Karpas-422 (cell line): ENCODE measurements at places on chromosomes 16 and 17.

- DNase-seq: peak; percentile 68
Measured at GRCh38 chr17:37570527-37571093, 38.6 kb downstream of the SYNRG start.

GRCh38 chr16:57234707-57235092, 10.4 kb upstream of the ARL2BP start:
- DNase-seq: no peak

GRCh38 chr16:66130296-66130905, 236.1 kb upstream of the CDH5 start:
- DNase-seq: peak; percentile 20

GRCh38 chr17:935485-935884, 44.1 kb downstream of the NXN start:
- no peak for DNase-seq

DNA sequence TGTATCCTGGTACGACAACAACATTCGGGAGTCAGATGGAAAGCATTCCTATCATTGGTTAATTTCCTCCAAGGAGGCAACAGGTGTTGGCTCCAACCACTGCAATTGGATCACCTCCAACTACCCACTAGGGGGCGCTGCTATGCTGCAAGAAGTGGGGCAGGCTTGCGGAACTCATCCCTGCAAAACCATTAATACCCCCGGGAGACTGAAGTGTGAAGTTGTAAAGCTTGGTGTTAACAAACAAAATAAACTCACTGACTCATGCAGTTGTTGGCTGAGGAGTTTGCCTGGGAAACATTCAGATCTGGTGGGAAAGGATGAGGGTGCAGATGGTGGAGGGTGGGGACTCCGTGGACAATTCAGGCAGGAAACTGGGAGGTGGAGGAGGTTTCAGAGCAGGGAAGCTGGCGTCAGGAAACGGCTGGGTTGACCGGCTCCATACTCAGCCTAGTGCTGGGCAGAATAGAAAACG, 84.9 kb downstream of the HS3ST2 start:
- DNase-seq: peak; percentile 89

DNA sequence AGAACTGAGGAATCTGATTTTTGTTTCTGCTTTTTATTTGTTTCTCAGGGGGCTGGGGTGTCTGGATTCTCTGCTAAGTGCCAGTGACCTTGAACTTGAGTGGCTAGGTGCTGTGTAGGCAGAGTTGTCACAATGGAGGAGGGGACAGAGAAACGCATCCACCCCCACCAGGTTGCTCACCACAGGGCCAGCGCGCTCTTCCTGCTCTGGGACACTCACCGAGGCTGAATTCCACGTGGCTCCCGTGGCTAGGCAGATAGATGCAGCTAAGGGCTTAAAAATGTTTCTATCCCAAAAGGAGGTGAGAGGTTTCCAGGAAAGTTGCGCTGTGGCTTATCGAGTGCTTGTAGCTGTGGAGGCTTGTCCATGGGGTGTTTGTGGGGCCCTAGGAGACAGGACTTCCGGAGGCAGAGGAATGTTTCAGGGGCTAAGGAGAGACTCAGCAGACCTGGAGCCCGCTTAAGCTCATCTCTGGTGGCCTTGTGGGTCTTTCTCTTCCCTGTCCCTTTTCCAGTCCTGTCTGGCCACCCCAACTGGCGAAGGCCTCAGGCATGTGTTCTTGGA, 36.8 kb downstream of the ADCY7 start:
- no peak for DNase-seq

GRCh38 chr17:48211011-48211410, 103.4 kb downstream of the SNX11 start:
- no peak for DNase-seq

DNA sequence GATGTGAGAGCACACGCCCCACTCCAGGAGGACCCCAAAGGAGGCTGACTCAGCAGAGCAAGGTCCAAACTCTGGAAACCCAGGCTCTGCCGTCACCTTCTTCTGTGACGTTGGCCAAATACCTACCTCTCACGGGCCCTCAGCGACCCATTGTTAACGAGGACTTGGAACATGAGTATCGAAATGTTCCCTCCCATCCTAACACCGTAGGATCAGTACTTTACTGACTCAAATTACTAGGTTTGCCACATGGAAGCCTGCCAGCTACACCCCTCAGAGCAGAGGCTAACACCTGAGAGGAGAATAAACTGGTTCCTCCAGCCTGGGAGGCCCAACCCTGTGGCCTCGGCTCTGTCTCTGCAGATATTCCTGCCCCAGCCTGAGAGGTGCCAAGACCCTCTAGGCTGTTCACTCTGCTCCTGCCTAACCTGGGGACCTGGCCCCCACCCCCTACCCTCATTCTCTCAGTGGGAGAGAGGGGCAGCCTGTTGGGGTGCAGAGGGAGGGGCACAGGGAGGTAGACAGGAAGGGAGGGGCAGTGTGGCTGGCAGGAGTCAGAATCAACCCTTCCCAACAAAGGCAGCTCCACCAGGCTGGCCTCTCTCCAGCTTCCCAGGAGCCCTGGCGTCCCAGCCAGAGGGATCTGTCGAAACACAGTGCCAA, 4.4 kb downstream of the PITPNM3 start:
- DNase-seq: no peak

GRCh38 chr17:4527566-4528125, 27.5 kb downstream of the MYBBP1A start:
- no peak for DNase-seq

DNA sequence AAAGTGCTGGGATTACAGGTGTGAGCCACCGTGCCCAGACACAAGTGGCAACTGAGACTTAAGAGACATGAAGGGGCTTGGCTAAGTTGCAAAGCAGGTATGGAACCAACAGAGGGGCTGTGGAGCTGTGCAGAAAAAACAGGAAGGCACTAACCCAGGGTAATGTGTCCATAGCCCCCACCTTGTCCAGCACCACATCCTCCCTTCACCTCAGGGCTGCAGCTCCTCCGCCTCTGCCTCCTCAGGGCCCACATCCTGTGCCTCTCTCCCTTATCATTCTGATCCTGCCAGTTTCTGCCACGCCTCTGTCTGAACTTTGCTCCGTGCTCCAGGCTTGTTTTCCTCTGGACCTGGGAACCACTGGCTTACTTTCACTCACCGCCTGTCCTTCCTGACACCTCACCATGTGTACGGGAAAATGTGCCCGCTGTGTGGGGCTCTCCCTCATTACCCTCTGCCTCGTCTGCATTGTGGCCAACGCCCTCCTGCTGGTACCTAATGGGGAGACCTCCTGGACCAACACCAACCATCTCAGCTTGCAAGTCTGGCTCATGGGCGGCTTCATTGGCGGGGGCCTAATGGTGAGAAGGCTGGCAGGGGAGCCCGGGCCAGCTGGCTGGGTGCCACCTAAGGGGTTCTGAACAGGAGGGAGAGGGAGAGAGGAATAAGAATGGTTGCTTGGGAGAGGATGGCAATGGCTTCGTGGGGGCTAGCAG, at the start of gene TM4SF5:
Gene TM4SF5, plus strand, starts transcription at position 368 of the 716 bp plus-strand sequence. Its CDS starts 37 bp downstream, at position 405.
- DNase-seq: no peak

DNA sequence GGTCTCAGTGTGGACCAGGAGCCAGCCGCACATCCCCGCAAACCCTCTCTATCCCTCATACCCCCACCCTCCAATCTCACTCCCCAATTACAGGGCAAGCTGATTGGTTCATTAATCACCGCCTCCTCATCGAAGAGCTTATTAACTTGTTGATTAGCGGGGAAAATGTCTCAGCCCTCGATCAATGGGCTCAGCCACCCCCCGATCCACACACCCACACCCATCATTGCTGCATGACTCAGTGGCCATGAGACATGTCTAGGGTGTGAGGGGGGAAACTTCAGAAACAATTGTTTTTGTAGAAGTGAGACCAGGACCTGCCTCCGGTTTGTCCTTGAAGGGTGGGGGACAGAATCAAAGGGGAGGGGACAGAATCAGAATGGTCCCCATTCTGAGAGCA, 2.5 kb upstream of the PYY start:
- DNase-seq: no peak

DNA sequence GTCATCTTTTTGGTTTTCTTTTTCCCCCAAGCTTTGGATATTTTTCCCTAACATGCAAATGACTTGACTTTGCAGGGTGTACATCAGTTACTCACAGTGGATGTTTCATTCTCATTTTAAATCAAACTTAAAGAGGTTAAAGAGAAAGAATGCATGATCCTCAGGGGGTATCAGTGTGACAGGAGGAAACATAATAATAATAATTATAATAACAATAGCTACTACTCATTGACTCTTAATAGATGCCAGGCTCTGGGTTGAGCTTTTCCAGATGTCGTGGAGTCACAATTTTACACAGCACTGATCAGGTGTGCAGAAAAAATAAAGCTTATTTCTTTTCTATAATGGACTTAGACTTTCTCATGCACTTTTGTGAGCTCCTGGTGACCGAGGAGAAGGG, 157.2 kb upstream of the CACNG3 start:
- no peak for DNase-seq

GRCh38 chr17:62405451-62405850, 18.2 kb upstream of the METTL2A start:
- DNase-seq: no peak

DNA sequence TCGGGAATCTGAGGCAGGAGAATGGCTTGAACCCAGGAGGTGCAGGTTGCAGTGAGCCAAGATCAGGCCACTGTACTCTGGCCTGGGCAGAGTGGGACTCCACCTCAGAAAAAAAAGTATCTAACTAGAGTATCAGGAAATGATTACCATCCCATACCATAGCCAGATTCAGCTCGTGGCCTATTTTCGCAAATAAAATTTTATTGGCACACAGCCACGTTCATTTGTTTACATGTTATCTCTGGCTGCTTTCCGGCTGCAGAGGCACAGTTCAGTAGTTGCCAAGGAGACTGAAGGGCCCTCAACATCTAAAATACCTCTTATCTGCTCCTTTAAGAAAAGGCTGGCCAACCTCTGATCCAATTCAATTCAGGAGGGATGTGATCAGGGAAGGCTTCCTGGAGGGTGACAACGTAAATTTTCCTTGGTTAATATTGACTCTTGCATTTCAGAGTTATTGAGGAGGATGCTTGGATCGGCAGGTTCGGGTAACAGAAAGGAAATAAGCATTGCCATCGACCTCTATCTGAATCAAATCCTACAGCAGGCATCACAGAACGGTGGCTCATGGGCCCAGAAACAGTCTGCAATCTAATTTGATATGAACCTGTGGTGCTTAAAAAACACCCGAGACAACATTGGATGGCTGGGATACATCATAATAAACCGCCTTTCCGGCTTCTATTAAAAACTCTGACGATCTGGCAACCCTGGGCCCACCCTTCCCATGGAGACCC, 73.8 kb downstream of the XYLT1 start:
- DNase-seq: no peak

GRCh38 chr16:83473926-83474650, 333.7 kb upstream of the HSBP1 start:
- no peak for DNase-seq

DNA sequence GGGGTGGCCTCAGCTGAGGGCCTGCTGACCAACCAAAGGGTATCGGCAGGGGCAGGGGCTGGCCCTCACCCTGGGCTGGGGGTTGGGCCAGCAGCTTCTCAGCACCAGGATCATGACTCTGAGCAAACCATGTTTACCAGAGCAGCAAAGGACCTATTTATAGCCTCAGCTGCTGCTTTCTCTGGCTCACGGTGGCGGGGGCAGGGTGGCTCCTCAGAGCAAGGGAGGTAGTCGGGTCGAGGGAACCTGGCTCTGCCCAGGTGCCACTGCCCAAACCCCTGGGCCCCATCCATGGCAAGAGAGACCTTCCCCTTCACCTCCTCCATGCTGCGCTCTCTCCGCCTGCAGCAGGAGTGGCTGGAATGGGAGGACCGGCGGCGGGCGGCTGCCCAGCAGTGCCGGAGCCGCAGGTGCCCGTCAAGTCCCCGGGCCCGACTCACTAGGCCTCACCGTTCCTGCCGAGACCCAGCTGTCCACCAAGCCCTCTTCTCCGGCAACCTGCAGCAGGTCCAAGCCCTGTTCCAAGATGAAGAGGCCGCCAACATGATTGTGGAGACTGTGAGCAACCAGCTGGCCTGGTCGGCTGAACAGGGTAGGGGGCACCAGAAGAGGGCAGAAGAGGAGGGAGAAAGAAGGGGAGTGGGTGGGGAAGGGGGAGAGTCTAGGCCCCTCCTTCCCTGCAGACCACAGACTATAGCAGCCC, at the start of gene ASB16:
Gene ASB16, plus strand, starts transcription at position 206 of the 703 bp plus-strand sequence. Its CDS starts 86 bp downstream, at position 292.
- no peak for DNase-seq

- DNase-seq: no peak
Measured at GRCh38 chr17:74239172-74239571, 25.8 kb downstream of the TTYH2 start.

- DNase-seq: no peak
Measured at GRCh38 chr17:57732062-57732461, 13.0 kb downstream of the CCDC182 start.

DNA sequence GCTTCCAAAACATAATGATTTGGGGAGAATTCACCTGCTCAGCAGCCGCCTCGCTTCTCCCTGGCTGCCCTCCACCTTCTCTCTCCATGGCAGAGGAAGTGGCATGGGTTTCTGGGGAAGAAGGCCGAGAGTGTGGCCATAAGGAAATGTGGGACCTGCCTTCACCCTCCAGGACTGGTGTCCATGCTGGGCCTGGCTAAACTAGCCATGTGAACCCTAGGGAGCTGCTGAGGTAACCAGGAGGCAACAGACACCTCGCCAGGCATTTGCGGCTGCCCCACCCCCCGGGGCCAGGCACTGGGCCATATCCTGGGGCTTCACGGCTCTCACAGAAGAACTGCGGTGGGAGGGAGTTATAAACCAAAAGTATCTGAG, 9.9 kb upstream of the CMTM4 start:
- no peak for DNase-seq

GRCh38 chr16:60091071-60091470, 1357.0 kb upstream of the GOT2 start:
- DNase-seq: no peak

- DNase-seq: peak; percentile 76
Measured at GRCh38 chr17:40190197-40191021, 13.1 kb downstream of the RAPGEFL1 start.

GRCh38 chr17:40794466-40794865, 5.3 kb downstream of the KRT28 start:
- DNase-seq: no peak

DNA sequence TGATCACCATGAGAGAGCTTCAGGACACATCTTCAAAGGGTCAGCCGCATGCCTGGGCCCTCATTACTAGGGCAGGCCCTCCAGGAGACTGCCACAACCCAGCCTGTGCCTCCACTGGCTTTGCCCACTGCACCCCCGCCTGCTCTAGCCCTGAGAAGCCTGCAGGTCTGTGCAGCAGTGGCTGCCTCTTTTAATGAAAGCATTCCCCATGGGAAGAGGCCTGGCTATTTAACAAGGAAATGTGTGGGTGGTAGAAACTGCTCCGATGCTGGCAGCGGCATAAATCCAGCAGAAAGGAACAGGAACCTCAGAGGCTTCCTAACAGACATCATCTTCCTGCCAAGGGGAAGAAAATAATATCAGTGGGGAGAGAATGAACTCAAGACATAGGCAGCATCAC, 375 bp upstream of the KRT32 start:
- DNase-seq: no peak

- DNase-seq: no peak
Measured at GRCh38 chr16:26567356-26567755, 499.4 kb upstream of the C16orf82 start.

- no peak for DNase-seq
Measured at GRCh38 chr17:16005636-16006035, 6.0 kb downstream of the TTC19 start.

DNA sequence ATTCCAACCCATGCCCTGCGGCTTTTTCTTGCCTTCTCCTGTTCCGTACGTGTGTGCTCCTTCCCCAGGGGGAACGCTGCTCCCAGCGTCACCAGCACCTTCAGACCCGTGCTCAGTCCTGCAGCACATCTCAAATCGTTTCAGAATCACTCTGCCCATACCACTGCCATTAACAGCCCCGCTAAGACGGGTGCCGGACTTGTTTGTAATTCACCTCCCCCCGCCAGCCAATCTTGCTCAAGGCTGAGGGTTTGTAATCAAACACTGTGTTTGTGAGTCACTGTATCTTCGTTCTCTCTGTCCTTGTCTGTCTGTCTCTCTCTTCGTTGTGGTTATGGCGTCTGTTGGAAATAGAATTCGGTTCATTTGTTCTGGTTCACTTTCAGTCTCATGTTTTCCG, 17.3 kb downstream of the CARD14 start:
- DNase-seq: no peak
